ENCODE measurements at places on chromosomes 4 and X. TPM values are rescaled to one million over a fixed set of nuclear protein-coding genes. Genes with fewer than 3 reads are reported as not detected.

- DNase-seq = no peak
- H3K27ac ChIP-seq = no peak overlapping the region
- H3K27me3 ChIP-seq = no peaks in the 10 kb centered on the region
- H3K4me3 ChIP-seq = no peak overlapping the region
- H3K4me1 ChIP-seq = no peaks in the 10 kb centered on the region
Measured at GRCh38 chr4:112942077-112942476, 107.4 kb upstream of the ANK2 start.

GRCh38 chrX:48785186-48785539 lies 1.2 kb upstream of the GATA1 start:
- no peaks in the 10 kb centered on the region for H3K4me1 ChIP-seq
- H3K27me3 ChIP-seq = no peaks in the 10 kb centered on the region
- no peaks in the 10 kb centered on the region for H3K36me3 ChIP-seq
- no peak overlapping the region for H3K27ac ChIP-seq

Gene CACNA1F
- 0.19 TPM for total RNA-seq

Gene TLR8
- 0.06 TPM for total RNA-seq

DNA sequence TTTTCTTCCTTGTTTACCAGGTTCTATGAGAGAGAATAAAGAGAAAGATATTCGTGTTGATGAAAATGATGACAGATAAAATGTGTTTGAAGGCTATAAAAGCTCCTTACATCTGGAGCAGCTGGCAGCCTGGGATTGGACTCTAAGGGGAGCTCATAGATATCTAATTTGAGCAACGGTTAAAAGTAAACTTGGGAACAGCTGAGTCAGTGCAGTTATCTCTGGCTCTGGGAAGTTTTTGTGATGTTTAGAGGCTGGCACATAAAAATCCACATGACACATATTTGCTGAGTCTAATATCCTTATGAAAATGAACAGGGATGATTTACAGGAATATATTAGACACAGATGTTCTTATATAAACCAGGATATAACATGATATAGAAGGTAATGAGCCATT lies 331.8 kb upstream of the TENM3 start:
- DNase-seq = no peak
- no peaks in the 10 kb centered on the region for H3K36me3 ChIP-seq
- no peak overlapping the region for H3K27ac ChIP-seq
- no peaks in the 10 kb centered on the region for H3K27me3 ChIP-seq
- no peak overlapping the region for H3K4me3 ChIP-seq
